Breast epithelium (tissue), 4 donors: ENCODE measurements at places on chromosomes 12 and 14. TPM values are rescaled to one million over a fixed set of nuclear protein-coding genes. Genes with fewer than 3 reads are reported as not detected.

DNA sequence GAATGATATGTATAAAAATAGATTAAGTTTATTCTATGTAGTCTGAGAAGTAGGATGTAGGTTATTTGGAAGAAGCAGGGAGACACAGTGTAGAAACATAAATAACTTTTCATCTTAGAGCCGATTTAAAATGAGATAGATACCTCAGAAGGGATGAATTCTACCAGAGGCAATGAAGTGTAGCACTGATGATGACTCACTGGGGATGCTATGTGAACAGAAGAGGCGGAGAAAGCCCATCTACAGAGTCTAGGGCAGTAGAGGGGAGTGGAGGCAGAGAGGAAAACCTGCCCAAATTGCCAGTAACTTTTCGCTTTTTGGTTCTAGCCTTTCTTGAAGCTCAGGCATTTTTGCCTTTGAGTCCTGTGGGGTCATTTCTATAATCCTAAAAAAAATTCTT, 451.8 kb downstream of the ATP23 start:
- no peaks in the 10 kb centered on the region for H3K36me3 ChIP-seq
- no peak overlapping the region for H3K27ac ChIP-seq
- H3K4me1 ChIP-seq: no peaks in the 10 kb centered on the region
- DNase-seq: no peak
- H3K27me3 ChIP-seq: no peaks in the 10 kb centered on the region
- no peak overlapping the region for H3K4me3 ChIP-seq

GRCh38 chr14:52175982-52176502, 91.5 kb upstream of the PTGDR start:
- H3K4me1 ChIP-seq: no peaks in the 10 kb centered on the region
- H3K27ac ChIP-seq: no peak overlapping the region
- H3K4me3 ChIP-seq: no peak overlapping the region
- H3K36me3 ChIP-seq: no peaks in the 10 kb centered on the region
- no peak for DNase-seq
- H3K27me3 ChIP-seq: no peaks in the 10 kb centered on the region

The MMP17 gene
- 2.9 TPM for total RNA-seq

The CLBA1 gene
- 4.5 TPM for total RNA-seq

DNA sequence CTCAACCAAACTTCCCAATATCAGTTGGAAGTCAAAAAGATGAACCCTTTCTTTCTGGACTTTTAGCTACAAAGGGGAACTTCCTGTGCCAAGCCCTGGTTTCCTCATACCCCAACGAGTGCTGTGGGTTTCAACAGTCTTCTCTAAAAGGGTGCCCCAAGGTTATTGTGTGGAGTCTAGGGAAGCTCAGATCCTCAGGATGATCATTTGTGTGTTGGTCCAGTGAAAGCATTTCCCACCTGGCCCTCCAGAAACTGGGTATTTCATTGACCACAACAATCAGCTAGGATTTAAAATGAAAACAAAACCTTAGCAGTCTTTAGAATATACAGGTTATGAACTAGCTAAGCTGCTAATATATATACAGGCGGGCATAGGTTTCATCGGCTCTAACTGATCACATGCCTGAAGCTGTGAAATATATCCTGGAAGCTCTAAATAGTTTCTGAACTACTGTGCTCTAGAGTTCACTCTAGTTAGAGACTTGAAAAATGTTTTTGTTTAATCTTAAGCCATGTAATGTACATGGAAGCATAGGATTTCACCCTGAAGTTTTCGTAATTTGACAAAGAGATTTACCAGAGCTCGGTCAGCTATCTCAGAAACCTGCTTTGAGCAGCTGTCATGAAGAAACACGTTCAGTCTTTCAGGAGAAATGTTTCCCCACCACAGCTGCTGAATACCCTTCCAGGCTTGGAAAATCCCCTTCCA, 29.6 kb downstream of the P2RX4 start:
- no peaks in the 10 kb centered on the region for H3K4me1 ChIP-seq
- no peaks in the 10 kb centered on the region for H3K36me3 ChIP-seq
- H3K27ac ChIP-seq: peak overlapping the region; percentile 26
- no peak for DNase-seq
- H3K27me3 ChIP-seq: no peaks in the 10 kb centered on the region

GRCh38 chr12:9796346-9796745, 30.9 kb upstream of the KLRF1 start:
- H3K36me3 ChIP-seq: no peaks in the 10 kb centered on the region
- no peaks in the 10 kb centered on the region for H3K4me1 ChIP-seq
- no peak overlapping the region for H3K27ac ChIP-seq
- no peaks in the 10 kb centered on the region for H3K27me3 ChIP-seq
- no peak for DNase-seq

The STYK1 gene
- total RNA-seq: 0.32 TPM

GRCh38 chr12:115043079-115043478, 359.1 kb upstream of the TBX3 start:
- DNase-seq: no peak
- no peaks in the 10 kb centered on the region for H3K4me1 ChIP-seq
- H3K27ac ChIP-seq: no peak overlapping the region
- H3K4me3 ChIP-seq: no peak overlapping the region

DNA sequence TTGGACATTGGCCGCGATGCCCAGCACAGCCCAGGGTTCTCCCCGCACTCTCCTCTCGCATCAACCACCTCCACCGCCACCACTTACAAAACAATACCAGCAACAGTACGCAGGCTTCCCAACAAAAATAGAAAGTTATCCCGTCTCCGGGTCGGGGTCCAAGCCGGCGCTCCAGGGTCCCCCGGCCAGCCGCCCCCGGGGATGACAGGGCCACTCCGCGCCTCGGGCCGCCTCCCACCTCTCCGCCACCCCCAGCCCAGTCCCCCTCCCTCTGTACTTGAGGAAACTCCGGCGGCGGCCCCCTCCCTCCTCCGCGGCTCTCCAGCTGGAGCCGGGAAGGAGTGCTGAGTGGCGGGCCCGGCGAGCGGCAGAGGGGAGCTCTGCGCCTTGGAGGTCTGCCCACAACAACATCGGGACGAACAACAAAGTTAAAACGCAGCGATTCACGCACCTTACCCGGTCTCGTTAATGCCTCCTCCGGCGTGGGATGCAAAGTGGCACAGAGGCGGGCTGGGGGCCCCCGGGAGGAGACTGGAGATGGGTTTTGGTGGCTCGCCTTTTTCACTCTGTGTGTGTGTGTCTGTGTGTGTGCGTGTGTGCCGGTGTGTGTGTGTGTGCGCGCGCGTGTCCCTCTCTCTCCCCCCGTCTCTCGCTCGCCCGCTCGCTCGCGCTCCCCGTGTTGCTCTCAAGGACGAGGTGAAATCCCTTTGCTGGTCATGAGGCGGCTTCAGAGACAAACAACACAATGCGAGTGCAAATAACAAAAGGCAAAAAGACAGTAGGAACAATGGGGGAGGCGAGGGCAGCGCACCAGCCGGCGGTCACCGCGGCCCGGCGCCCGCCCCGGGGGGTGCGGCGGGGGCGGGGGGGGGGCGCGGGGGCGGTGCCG, 386.8 kb downstream of the BCAT1 start:
- DNase-seq: no peak
- H3K4me3 ChIP-seq: peak overlapping the region; percentile 84
- H3K36me3 ChIP-seq: no peaks in the 10 kb centered on the region
- H3K4me1 ChIP-seq: no peaks in the 10 kb centered on the region
- H3K27ac ChIP-seq: peak overlapping the region; percentile 96

- no peak overlapping the region for H3K4me3 ChIP-seq
- H3K4me1 ChIP-seq: no peaks in the 10 kb centered on the region
- no peak for DNase-seq
- H3K27ac ChIP-seq: no peak overlapping the region
Measured at GRCh38 chr14:104166698-104167097, 28.3 kb downstream of the KIF26A start.

The NTN4 gene
- total RNA-seq: 188 TPM

DNA sequence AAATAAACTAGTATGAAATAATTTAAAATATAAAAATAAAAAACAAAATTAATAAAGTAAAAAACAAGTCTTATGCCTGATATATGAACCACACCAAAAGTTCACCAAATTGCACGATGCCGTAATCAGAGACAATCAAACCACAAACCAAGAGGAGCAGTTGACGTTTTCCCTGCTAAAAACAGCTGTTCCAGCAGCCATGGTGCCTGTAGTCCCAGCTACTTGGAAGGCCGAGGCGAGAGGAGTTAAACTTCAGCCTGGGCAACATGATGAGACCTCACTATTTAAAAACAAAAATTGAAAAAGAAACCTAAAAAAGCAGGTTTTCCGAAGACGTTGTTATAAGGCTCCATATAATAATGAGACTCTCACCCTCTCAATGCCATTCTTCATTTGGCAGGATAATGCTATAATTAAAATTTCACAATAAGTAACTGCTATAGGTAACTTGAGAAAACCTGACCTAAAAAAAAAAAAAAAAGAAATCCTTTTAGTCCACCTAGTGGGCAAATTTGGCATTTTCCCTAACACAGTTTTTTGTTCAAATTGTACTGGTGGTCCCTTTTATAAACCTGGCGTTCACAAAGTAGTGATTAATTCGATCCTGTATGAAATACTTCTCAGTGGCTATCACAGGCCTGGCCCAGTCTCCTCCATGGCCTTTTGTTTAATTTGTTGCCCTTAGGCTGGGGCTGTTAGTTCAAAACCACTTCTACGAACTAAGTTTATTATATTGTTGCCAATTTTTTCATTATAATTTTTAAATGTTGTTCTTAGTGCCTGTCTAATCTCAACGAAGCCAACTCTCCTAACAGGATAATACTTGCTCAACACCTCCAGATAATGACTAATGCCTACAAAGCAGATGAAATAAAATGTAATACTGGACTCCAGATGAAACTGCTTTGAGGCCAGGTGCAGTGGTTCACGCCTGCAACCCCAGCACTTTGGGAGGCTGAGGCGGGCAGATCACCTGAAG, 62.1 kb downstream of the TNFAIP2 start:
- H3K27me3 ChIP-seq: no peaks in the 10 kb centered on the region
- no peaks in the 10 kb centered on the region for H3K36me3 ChIP-seq
- no peak for DNase-seq
- no peaks in the 10 kb centered on the region for H3K4me1 ChIP-seq
- H3K4me3 ChIP-seq: no peak overlapping the region
- H3K27ac ChIP-seq: no peak overlapping the region

DNA sequence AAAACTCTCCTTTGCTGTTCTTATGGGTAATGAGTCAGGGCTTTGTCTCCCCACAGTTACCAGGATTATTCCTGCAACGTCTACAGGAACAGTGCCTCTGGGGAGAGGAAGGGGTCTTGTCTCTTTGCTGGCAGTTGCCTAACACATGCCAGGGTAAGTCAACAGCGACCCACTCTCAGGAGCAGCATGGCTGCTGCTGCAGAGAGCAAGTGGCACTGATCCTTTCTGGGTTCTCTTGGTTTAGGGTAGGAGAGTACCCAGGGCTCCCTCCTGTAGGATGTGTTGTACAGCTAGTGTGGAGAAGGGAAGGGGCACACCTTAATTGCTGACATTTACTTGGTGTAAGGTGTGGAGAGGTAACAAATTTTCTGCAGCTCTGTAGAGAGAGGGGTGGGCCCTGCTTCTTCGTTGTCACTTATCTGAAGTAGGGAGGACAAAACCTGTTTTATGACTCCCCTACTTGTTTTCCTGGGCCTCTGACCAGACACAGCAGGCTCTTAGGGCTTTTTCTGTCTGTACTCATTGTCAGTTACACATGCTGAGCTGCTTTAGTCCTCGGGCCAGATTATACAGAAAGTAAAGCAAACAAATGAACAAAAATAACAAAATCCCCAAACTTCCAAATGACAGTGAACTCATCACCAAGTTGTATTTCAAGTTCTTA, 168.2 kb downstream of the ACSS3 start:
- DNase-seq: no peak
- no peaks in the 10 kb centered on the region for H3K4me1 ChIP-seq
- H3K36me3 ChIP-seq: no peaks in the 10 kb centered on the region
- H3K27ac ChIP-seq: no peak overlapping the region
- H3K27me3 ChIP-seq: no peaks in the 10 kb centered on the region

The AJUBA gene
- total RNA-seq: 18.7 TPM

The RIMBP2 gene
- total RNA-seq: 0.59 TPM

The DLGAP5 gene
- total RNA-seq: 1.8 TPM

- DNase-seq: no peak
- H3K4me3 ChIP-seq: no peak overlapping the region
- no peaks in the 10 kb centered on the region for H3K36me3 ChIP-seq
- no peak overlapping the region for H3K27ac ChIP-seq
- H3K4me1 ChIP-seq: no peaks in the 10 kb centered on the region
Measured at GRCh38 chr14:96265383-96266095, 9.5 kb downstream of the BDKRB1 start.

- H3K4me1 ChIP-seq: no peaks in the 10 kb centered on the region
- H3K27me3 ChIP-seq: no peaks in the 10 kb centered on the region
- DNase-seq: no peak
- no peak overlapping the region for H3K4me3 ChIP-seq
- H3K27ac ChIP-seq: no peak overlapping the region
Measured at GRCh38 chr14:20247646-20248246, 8.7 kb downstream of the OR11H4 start.

- DNase-seq: no peak
- H3K36me3 ChIP-seq: no peaks in the 10 kb centered on the region
- H3K4me3 ChIP-seq: no peak overlapping the region
- no peaks in the 10 kb centered on the region for H3K27me3 ChIP-seq
- H3K4me1 ChIP-seq: no peaks in the 10 kb centered on the region
Measured at GRCh38 chr14:50524731-50525515, 7.4 kb downstream of the MAP4K5 start.

- H3K4me3 ChIP-seq: no peak overlapping the region
- no peaks in the 10 kb centered on the region for H3K36me3 ChIP-seq
- H3K27ac ChIP-seq: no peak overlapping the region
- H3K4me1 ChIP-seq: no peaks in the 10 kb centered on the region
- no peaks in the 10 kb centered on the region for H3K27me3 ChIP-seq
Measured at GRCh38 chr12:89424389-89424788, 72.1 kb upstream of the DUSP6 start.

GRCh38 chr14:33811721-33812120, 139.2 kb downstream of the EGLN3 start:
- no peaks in the 10 kb centered on the region for H3K36me3 ChIP-seq
- H3K27ac ChIP-seq: no peak overlapping the region
- no peak overlapping the region for H3K4me3 ChIP-seq
- no peaks in the 10 kb centered on the region for H3K27me3 ChIP-seq

DNA sequence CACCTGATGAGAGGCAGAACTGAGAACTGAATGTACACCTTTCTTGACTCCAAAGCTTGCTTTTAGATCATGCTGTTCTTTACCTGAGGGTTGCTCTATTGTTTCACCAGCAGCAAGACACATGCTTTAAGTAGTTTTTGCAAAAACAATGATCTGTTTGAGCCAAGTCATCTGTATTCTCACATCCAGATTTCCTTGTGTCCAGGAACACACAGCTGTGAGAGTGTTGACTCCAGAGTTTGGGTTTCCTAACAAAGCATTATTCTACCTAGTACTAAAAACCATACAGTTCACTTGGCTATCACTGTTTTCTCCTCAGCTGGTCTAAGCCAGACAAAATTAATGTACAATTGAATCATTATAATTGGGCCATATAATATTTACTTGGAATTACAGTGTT, 120.4 kb downstream of the STAB2 start:
- no peak for DNase-seq
- H3K4me1 ChIP-seq: no peaks in the 10 kb centered on the region
- no peaks in the 10 kb centered on the region for H3K27me3 ChIP-seq
- no peaks in the 10 kb centered on the region for H3K36me3 ChIP-seq
- H3K27ac ChIP-seq: no peak overlapping the region

GRCh38 chr12:83827193-83827592, 1085.4 kb downstream of the SLC6A15 start:
- no peaks in the 10 kb centered on the region for H3K4me1 ChIP-seq
- peak overlapping the region; percentile 75 for H3K27ac ChIP-seq
- no peak for DNase-seq
- no peaks in the 10 kb centered on the region for H3K27me3 ChIP-seq

The ADAM21 gene
- 0.16 TPM for total RNA-seq
